ENCODE measurements at places on chromosomes 16 and 17. TPM values are rescaled to one million over a fixed set of nuclear protein-coding genes. Genes with fewer than 3 reads are reported as not detected.

The FNDC8 gene
- not detected for total RNA-seq

GRCh38 chr16:3948378-3948995 lies 68.0 kb upstream of the CREBBP start:
- peak; percentile 8 for DNase-seq
- peak overlapping the region; percentile 23 for H3K4me3 ChIP-seq
- H3K4me1 ChIP-seq: no peaks in the 10 kb centered on the region
- no peaks in the 10 kb centered on the region for H3K27me3 ChIP-seq
- H3K27ac ChIP-seq: peak overlapping the region; percentile 85

The PTGES3L gene
- 6.8 TPM for total RNA-seq

DNA sequence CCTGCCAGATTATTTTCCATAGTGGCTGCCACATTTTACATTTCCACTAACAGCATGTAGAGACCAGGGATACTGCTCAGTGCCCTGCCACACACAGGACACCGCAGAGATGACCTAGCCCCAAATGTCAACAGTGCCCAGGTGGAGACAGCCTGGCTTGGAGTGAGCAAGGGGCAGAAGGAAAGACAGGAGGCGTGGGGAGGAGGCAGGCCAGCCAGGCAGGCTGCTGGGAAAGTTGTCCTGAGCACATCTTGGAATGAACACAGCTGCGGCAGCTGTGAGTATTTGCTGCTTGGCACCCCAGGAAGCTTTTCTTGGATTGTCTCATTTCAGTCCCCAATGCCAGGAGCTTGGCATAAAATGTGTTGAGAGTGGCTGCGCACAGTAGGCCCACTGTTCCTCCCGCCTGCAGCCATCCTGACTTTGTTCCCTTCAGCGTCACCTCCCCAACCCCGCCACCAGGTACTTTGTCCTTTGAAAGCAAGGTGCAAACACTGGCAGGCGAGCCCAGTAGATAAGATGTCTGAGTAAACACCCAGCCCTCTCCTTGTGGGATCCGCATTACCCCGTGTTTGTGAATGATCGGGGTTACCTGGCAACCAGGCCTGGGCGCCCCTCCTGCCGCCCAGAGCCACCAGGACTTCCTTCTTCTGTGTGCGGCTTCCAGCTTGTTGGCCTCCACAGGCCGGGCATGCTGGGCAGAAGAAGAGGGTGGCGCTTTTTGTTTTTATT lies 114.0 kb downstream of the CMIP start:
- no peak overlapping the region for H3K4me3 ChIP-seq
- H3K36me3 ChIP-seq: no peaks in the 10 kb centered on the region
- H3K4me1 ChIP-seq: no peaks in the 10 kb centered on the region
- no peak for DNase-seq
- H3K27ac ChIP-seq: peak overlapping the region; percentile 14

GRCh38 chr16:70796301-70796700 lies 4.7 kb downstream of the VAC14 start:
- DNase-seq: no peak
- no peaks in the 10 kb centered on the region for H3K36me3 ChIP-seq

The ITGB3 gene
- 28.5 TPM for total RNA-seq

GRCh38 chr17:75738218-75738802 lies 17.1 kb downstream of the ITGB4 start:
- no peaks in the 10 kb centered on the region for H3K27me3 ChIP-seq
- no peaks in the 10 kb centered on the region for H3K36me3 ChIP-seq
- H3K27ac ChIP-seq: no peak overlapping the region
- no peak overlapping the region for H3K4me3 ChIP-seq

The STH gene
- not detected for total RNA-seq

GRCh38 chr17:2704031-2704889 lies 7.3 kb downstream of the CLUH start:
- H3K36me3 ChIP-seq: peaks cover 33% of the 10 kb centered on the region
- H3K27ac ChIP-seq: no peak overlapping the region
- H3K27me3 ChIP-seq: no peaks in the 10 kb centered on the region
- DNase-seq: peak; percentile 62
- peaks cover 50% of the 10 kb centered on the region for H3K4me1 ChIP-seq

DNA sequence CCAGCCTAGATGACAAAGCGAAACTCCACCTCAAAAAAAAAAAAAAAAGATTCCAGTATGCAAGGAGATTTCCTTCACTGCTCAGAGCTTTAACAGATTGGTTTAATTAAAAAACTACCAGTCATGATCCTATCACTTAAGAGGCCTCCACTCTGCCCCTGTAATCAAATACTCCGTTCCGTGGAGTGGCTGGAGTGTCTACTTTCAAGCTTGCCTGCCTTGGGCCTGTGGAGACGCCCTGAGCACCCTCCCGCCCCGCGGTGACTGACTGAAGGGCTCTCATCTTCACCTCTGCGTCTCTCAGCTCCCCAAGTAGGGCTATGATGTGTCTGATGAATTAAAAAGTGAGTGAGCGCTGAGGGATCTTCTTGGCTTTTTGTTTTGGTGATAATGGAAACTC lies 25.3 kb upstream of the TRPV3 start:
- H3K36me3 ChIP-seq: peaks cover 47% of the 10 kb centered on the region
- no peak for DNase-seq
